Pulmonary artery endothelial cell (primary cell): ENCODE measurements at places on chromosomes 13 and 19. TPM values are rescaled to one million over a fixed set of nuclear protein-coding genes. Genes with fewer than 3 reads are reported as not detected.

Gene TMEM255B
- total RNA-seq = 19.1 and 37.3 TPM in 2 replicates

Gene ZNF599
- total RNA-seq = 4.5 and 4.7 TPM in 2 replicates

Gene CACNA1A
- 0.04 and 0.07 TPM in 2 replicates for total RNA-seq

Gene ZNF837
- total RNA-seq = 1.1 and 1.8 TPM in 2 replicates

Gene MBD3L2B
- not detected in 2 replicates for total RNA-seq

Gene SAFB2
- 29.0 and 56.6 TPM in 2 replicates for total RNA-seq

Gene PPM1N
- total RNA-seq = 0.92 and 3.0 TPM in 2 replicates

Gene ANKRD24
- 0.07 and 0.28 TPM in 2 replicates for total RNA-seq
